Myocyte (in vitro differentiated cells): ENCODE measurements at places on chromosomes 11 and 22. TPM values are rescaled to one million over a fixed set of nuclear protein-coding genes. Genes with fewer than 3 reads are reported as not detected.

WBP2NL gene
- not detected in 2 replicates for total RNA-seq

OR51D1 gene
- not detected in 2 replicates for total RNA-seq

KCNA4 gene
- 0.05 and 0.40 TPM in 2 replicates for total RNA-seq

NPTXR gene
- total RNA-seq, result 0.47 and 0.96 TPM in 2 replicates

C11orf68 gene
- 30.5 and 36.2 TPM in 2 replicates for total RNA-seq

SCUBE1 gene
- not detected in 2 replicates for total RNA-seq

DHCR7 gene
- 48.0 and 87.5 TPM in 2 replicates for total RNA-seq

ARHGEF17 gene
- total RNA-seq, result 38.0 and 38.4 TPM in 2 replicates

SDHAF2 gene
- total RNA-seq, result 39.7 TPM in 2 replicates

CD82 gene
- 98.2 and 135 TPM in 2 replicates for total RNA-seq

SLC6A5 gene
- not detected in 2 replicates for total RNA-seq

CLCF1 gene
- total RNA-seq, result 3.3 and 6.8 TPM in 2 replicates

SAA2 gene
- not detected in 2 replicates for total RNA-seq

TMPRSS6 gene
- not detected in 2 replicates for total RNA-seq

IGF2 gene
- 330 and 438 TPM in 2 replicates for total RNA-seq

CCDC157 gene
- 2.6 and 3.4 TPM in 2 replicates for total RNA-seq

TMA7B gene
- total RNA-seq, result not detected in 2 replicates

OR51B2 gene
- total RNA-seq, result 0.80 TPM in 1 of 2 replicates, not detected in the other

GRK3 gene
- total RNA-seq, result 3.7 and 4.1 TPM in 2 replicates

XKR3 gene
- not detected in 2 replicates for total RNA-seq

OR51E2 gene
- not detected in 2 replicates for total RNA-seq

WT1 gene
- not detected in 2 replicates for total RNA-seq

SIK3 gene
- total RNA-seq, result 19.7 and 49.9 TPM in 2 replicates

NAT10 gene
- total RNA-seq, result 25.0 and 30.9 TPM in 2 replicates

CACNA1I gene
- 0.05 TPM in 1 of 2 replicates, not detected in the other for total RNA-seq

APOC3 gene
- not detected in 2 replicates for total RNA-seq

KCNJ11 gene
- 5.1 and 8.7 TPM in 2 replicates for total RNA-seq

PARVB gene
- 53.2 and 80.0 TPM in 2 replicates for total RNA-seq

FZD4 gene
- total RNA-seq, result 5.0 and 6.6 TPM in 2 replicates

MOGAT2 gene
- total RNA-seq, result not detected in 2 replicates

TRPM5 gene
- not detected in 2 replicates for total RNA-seq

KIAA1671 gene
- 10.4 and 11.2 TPM in 2 replicates for total RNA-seq

KCTD14 gene
- total RNA-seq, result 0.35 and 1.2 TPM in 2 replicates

MYRF gene
- 0.03 TPM in 1 of 2 replicates, not detected in the other for total RNA-seq

SYT9 gene
- total RNA-seq, result not detected in 2 replicates
